ENCODE measurements at places on chromosomes 7 and 10.

DNA sequence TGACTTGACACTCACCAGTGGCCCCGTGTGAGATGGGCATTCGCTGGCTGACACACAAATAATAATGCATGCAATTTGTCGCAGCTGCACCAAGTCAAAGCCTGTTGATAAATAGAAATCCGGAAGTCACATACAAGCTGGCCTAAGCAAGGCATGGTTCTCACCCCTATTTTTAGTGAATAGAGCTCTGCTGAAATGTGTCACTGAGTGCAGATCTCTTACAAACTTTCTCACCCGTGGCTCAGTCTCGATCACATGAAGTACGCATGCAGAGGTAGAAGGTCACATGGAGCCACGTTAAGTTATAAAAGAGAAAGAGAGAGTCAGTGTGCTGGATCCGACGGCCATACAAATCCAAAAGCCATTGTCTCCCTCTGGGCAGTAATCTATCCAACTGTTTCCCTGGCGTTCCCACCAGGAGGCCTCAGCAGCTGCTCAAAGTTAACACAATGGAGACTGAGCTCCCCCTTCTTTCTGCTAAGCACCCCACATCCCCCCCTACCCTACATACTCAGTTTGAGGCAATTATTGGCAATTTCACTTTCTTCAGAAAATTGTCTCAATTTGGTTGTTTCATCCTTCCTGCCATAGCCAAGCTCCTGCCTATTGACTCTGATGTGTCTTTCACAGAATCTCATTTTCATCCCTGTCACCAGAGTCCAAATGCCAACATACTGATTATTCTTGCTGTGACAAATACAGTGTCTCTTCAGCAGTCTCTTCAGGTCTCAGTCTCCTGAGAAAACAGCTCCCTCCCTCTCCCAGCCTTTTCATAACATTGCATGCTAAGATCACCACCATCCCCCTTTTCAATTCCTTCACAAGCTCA is 473.3 kb upstream of the NRP1 start:
- DNase-seq: no peak

DNA sequence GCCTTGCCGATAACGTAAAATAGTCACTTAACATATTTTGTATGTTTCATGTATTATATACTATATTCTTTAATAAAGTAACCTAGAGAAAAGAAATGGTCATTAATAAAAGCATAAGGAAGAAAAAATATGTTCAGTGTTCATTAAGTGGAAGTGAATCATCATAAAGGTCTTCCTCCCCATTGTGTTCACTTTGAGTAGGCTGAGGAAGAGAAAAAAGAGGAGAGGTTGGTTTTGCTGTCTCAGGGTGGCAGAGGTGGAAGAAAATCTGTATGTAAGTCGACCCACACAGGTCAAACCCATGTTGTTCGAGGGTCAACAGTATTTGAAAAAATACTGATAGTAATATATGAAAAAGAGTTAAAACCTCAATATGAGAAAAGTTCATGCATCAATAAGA is 90.3 kb downstream of the GLCCI1 start:
- DNase-seq: no peak

GRCh38 chr10:13271552-13272163 is 28.2 kb downstream of the PHYH start:
- DNase-seq: no peak

DNA sequence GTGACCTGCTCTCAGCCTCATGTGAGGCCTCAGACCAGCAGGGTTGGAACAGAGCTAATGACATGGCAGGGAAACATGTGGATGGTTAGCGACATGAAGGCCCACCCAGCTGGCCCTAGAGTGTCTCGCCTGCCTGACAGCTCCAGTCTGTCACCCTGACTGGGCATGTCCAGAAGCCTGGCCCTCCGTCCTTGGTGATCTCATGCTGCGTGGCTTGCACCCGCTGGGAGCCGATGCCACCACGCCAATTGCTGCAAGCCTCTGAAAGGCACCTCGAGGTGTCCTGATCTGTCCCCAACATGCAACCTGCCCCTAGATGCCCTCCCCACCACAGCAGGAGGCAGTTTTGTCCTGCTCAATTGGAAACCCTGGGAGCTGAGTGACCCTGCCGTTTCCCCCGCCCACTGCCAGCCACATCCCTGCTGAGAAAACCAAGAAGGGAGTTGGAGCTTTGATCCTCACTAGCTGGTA is 27.8 kb upstream of the RET start:
- DNase-seq: no peak

DNA sequence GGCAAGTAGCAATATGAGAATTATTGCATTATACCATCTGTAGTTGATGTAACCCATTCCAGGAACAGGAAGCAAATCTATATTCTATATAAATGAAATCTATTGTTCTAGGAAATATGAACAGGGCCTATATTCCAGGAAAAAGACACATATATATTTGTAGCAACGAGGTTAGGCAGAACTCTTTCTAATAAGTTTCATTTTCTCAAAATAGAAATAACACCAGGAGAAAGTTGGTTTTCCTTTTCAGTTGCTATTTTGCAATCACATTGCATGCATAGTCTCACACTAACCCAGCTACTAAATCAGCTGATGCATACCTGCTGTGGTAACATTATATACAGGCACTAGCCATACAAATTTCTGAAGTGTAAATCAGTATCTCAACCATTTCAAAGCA is 6.2 kb upstream of the IFIT2 start:
- no peak for DNase-seq

GRCh38 chr7:136925556-136925955 is 57.1 kb downstream of the CHRM2 start:
- no peak for DNase-seq

DNA sequence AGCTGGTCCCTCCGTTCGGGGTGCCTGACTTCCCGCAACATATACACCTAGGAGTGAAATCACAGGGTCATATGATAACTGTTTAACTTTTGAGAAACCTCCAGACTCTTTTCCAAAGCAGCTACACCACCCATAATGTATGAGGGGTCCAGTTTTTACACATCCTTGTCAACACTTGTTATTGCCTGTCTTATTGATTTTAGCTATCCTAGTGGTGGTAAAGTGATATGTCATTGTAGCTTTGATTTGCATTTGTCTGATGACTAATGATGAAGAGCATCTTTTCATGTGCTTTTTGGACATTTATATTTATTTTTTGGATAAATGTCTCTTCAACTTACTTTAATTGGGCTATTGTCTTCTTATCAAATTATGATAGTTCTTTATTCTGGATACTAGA is 29.0 kb downstream of the SND1 start:
- DNase-seq: no peak

DNA sequence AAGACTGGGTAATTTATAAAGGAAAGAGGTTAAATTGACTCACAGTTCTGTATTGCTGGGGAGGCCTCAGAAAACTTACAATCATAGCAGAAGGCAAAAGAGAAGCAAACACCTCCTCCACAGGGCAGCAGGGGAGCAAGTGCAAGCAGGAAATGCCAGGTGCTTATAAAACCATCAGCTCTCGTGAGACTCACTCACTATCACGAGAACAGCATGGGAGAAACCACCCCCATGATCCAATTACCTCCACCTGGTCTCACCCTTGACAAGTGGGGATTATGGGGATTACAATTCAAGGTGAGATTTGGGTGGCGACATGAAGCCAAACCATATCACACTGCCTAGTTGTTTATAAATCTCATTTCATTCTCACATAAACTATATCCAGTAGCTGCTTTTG is 28.0 kb upstream of the CPN1 start:
- no peak for DNase-seq

DNA sequence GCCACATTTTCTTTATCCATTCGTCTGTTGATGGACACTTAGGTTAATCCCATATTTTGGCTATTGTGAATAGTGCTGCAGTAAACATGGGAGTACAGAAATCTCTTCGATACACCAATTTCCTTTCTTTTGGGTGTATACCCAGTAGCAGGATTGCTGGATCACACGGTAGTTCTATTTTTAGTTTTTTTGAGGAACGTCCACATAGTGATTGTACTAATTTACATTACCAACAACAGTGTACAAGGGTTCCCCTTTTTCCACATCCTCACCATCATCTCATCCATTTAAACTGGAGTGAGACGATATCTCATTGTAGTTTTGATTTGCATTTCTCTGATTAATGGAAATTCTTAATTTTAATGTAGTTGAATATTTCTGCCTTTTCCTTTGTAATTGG is 19.3 kb downstream of the VKORC1L1 start:
- no peak for DNase-seq

DNA sequence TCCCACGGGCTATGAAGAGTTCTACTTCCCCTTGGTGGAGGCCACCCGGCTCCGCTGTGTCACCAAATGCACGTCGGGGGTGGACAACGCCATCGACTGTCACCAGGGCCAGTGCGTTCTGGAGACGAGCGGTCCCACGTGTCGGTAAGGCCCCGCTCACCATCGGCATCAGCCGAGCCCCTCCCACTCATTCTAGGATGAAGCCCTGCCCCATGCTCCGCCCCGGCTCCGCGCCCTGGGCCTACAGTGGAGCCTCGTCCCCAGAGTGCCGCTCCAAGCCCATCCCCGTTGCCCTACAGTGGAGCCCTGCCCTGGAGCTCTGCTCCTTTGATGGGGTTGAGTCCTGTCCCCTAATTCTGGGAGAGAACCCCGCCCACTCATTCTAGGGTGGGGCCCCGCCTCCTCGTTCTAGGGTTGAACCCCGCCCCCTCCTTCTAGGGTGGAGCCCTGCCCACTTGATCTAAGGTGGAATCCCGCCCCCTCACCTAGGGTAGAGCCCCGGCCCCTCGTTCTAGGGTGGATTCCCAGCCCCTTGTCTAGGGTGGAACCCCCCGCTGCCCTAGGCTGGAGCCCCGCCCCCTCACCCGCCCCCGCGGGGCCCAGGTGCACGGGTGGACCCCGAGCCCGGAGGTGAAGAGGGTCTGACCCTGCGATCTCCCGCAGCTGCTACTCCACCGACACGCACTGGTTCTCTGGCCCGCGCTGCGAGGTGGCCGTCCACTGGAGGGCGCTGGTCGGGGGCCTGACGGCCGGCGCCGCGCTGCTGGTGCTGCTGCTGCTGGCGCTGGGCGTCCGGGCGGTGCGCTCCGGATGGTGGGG is 3.4 kb upstream of the MUC12 start:
- DNase-seq: no peak

DNA sequence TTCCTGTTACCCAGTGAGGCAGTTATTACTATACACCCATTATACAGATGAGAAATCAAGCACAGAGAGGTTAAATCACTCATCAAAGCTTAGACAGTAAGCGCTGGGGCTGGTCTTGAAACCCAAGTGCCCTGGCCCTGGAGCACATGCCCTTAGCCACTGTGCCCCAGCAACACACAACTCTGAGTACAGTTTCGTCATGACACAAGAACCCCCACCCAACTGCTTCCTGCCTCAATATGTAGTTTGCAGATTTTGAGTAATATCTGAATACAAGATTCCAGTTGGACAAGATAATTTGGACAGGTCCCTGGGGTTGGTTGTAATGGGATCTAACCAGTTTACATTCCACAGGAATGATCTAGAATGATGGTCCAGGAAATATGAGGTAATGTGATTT is 62.8 kb downstream of the SH3PXD2A start:
- no peak for DNase-seq

- no peak for DNase-seq
These were observed 68.3 kb upstream of the FAM171A1 start for GRCh38 chr10:15439341-15439842.

- DNase-seq: no peak
These were observed 568 bp downstream of the PRSS2 start for GRCh38 chr7:142771353-142771723.

- DNase-seq: no peak
These were observed 87.8 kb downstream of the LANCL2 start for GRCh38 chr7:55452971-55453370.

DNA sequence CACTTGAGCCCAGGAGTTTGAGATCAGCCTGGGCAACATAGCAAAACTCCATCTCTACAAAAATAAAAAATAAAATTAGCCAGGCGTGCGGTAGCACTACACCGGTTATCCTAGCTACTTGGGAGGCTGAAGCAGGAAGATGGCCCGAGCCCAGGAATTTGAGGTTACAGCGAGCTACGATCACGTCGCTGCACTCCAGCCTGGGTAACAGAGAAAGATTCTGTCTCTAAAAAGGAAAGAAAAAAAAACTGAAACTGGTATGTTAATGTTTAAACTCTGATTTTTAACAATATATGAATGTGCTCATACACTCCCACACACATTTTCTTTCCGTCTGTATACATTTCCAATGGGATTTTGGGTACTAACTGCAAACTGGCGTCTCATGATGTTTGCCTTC is 140.6 kb upstream of the KMT2E start:
- no peak for DNase-seq

DNA sequence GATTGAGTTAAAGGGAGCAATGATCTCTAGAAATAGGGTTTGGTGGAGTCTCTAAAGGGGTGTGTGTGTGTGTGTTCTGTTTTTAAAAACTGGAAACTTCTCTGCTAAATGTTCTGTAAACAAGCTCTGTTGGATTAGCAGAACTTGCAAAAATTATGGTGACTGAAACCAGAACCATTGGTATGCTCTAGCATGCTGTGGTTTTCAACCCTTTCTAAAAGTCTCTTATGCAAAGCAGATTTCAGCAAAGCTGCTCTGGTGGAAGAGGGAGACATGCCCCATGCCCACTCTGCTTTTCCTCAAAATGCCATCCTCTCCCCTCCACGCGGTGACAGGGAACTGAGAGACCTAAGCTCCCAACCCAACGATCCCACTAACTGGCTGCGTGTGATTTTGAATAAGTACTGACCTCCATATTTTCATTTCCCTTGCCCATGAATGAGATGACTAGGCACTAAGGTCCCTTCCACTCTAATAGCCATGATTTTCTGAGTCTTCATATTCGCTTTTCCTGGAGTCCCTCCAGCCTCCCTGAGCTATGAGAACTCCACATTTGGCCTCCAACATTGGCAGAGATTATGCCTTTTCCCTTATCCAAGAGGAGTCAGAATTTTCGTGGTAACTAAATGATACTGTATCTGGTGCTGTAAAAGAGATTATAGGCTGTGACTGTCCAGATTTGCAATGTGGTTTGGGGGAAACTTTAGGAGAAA is 117.3 kb upstream of the PALS2 start:
- no peak for DNase-seq

DNA sequence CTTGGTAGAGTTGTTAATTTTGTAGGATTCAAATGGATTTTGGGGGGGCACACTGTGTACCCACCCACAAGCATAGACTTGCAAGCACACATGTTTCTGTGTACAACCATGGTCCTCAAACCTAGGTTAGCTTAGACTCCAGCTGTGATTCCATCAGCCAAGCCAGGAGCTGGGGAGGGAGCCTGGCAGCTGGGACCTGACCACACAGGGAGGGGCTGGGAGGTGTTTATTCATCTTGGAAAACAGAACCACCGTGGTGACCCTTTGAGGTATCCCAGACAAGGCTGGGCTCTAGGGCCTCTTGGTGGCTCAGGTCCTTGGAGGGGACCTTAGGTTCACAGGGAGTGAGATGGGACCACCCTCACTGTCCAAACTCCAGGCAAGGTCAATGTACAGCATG is 410.3 kb downstream of the NEBL start:
- no peak for DNase-seq

DNA sequence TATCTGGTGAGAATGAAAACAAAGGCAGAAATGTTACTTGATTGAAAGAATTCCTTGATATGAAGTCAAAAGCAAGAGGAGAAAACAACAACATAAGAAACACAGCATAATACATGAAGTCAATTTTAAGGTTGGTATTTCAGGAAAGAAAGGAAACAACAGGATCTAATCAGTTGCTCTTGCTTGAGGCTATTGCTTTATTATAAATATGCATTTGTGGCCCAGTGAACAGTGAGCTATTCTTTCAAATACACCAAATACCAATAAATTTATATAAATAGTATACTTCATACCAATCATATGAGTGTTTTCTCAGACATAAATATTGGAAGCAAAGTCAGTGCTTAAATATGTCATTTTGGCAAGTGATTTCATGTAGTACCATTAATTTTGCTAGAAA is 806.6 kb downstream of the NXPH1 start:
- no peak for DNase-seq

GRCh38 chr7:47580811-47581331 is 1.0 kb downstream of the TNS3 start:
- DNase-seq: no peak

Measured in forelimb muscle (tissue), 1 donor.